NCI-H446 (cell line): ENCODE measurements at places on chromosomes 3 and 15.

- no peak for DNase-seq
Measured at GRCh38 chr3:85003479-85003878, 44.7 kb downstream of the CADM2 start.

DNA sequence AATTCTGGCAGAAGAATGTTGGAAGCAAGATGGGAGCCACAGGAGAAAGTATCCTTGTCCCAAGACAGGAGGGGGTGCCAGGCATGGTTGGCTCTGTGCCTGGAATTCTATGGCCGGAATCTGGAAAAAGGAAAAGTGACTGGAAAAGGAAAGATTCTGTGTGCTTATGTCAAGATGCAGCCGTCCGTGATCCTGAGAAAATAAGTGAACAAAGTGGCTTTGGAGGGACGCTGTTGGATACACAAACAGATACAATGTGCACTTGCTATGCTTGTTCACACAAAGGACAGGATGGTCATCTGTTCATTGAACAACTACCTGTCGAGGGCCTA is 28.5 kb upstream of the MUC20 start:
- no peak for DNase-seq

DNA sequence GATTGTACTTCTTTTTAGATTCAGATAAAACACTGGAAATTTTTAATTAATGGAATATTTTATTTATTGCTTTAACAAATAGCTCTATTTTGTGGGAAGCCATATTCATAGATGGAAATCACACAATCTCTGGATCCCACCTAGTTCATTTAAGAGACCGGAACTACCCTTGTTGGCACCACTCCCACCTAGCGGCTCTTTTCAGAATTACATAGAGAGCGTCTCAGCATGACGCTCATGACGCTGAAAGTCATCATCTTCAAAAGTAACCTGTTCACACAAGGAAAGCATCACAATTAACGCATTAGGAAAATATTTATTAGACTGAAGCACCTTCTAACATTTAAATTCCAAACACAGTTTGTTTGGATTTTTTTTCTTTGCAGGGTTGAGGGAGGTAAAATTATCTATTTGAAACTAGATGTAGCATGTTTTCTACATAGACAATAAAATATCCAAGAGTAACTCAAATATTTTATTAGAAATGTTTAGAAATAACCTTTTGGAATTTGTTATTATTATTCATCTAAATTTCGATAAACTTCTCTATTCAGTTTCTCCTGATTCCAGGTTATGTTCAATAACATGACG is 214.9 kb upstream of the ARRDC4 start:
- peak; percentile 7 for DNase-seq

- no peak for DNase-seq
Measured at GRCh38 chr3:188417766-188418165, 263.8 kb downstream of the LPP start.

GRCh38 chr15:58222679-58223078 is 84.5 kb downstream of the AQP9 start:
- DNase-seq: no peak
